Naive thymus-derived CD8-positive, alpha-beta T cell (primary cell): ENCODE measurements at places on chromosomes 1 and 21.
A peak's percentile ranks its signal among the peaks of the same experiment; 100 is the strongest.

GRCh38 chr1:212359794-212360479 is 54.7 kb downstream of the PACC1 start:
- no peak for DNase-seq

DNA sequence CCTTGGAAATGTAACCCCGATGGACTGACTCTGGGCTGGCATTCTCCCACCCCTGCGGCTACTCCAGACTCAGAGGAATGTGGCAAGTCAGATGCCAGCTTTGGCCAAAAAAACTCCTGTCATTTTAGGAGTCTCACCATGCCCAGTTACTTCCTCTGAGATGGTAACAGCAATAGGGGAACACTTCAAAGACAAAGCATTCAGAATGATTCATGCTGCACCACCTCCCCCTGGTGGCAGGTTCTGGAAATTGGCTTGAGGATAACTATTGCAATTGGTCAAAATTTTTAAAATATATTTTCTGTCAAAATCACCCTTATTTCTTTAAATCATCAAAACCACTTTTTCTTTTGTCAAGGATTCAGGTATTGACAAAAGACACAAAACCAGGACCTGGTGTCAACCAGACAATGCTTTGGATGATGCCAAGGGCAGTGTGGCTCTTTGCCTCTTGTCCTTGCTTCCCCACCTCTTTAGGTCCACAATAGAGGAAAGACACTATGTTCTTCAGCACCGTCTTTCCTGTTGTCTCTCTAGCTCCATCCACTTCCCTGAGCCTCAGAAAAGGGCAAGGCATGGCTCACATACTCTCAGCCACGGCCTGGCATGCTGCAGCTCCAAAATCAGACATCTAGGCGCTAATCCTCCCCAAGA is 9.9 kb upstream of the CDCA8 start:
- peak; percentile 81 for DNase-seq

- no peak for DNase-seq
Observed at GRCh38 chr1:41319807-41320711, 41.2 kb upstream of the FOXO6 start.

DNA sequence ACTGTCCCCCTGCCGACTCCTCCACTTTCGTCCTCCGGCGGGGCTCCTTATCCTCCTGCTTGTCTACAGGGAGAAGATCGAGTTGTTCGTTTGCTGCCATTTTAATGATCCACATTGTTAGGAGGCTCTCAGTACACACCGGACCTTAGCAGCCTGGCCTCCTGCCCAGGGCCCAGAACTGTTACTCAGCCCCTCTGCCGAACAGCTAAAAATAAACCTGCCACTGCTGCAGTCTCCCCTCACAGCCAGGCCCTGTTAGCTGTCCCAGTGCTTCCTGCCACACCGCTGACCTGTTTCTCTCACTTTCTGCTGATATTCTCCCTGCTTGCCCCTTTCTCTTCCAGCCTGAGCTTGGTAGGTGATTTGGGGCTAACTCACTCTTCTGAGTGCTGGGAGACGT is 8.3 kb downstream of the MAPKAPK2 start:
- no peak for DNase-seq

- no peak for DNase-seq
Observed at GRCh38 chr1:78054559-78054958, 8.8 kb downstream of the GIPC2 start.

DNA sequence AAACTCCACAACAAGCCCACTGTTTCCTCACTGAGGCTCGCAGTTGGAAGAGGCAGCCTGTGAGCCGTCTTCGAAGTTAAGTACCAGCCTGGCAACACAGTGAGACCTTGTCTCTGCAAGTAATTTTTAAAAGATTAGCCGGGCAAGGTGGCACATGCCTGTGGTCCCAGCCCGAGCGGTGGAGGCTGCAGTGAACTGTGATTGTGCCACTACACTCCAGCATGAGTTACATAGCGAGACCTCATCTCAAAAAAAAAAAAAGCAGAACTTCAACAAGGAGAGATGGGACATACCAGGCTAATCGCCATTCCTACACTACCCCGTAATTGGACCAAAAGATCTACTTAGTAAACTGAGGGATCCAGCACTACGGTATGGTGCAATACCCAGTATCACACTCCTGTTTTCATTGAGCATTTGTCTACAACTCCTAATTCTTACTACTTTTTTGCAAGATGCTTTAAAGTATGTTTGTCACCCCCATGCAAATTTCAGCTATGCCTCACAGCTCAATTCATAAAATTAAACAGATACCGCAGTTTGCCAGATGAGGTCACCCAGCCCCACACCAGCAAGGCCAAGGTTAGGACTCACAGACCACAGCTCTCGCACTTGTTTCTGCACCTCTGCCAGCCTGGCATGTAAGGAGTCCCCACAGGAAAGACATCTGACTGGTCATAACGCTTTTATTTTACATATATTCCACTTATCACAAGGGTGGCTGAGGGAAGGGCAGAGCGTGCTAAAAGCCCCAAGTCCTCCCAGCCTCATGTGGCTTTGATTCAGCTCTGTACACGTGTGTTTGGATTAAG is 21.0 kb downstream of the SDE2 start:
- no peak for DNase-seq

DNA sequence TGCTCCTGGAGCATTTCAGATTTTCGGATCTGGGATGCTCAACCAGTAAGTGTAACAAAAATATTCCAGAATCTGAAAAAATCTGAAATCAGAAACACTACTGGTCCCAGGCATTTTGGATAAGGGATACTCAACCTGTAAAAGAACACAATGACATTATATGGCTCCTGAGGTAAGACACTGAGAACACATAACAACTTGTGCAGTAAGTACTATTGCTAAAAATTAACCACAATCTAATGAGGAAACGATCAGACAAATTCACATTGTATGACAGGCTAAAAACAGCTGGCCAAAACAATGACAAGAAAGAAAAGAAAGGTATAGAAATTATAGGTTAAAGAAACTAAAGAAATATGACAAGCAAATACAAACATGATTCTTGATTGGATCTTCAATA is 54.9 kb downstream of the LTN1 start:
- DNase-seq = no peak

- DNase-seq = no peak
Observed at GRCh38 chr1:201335901-201336300, 41.6 kb downstream of the TNNT2 start.

DNA sequence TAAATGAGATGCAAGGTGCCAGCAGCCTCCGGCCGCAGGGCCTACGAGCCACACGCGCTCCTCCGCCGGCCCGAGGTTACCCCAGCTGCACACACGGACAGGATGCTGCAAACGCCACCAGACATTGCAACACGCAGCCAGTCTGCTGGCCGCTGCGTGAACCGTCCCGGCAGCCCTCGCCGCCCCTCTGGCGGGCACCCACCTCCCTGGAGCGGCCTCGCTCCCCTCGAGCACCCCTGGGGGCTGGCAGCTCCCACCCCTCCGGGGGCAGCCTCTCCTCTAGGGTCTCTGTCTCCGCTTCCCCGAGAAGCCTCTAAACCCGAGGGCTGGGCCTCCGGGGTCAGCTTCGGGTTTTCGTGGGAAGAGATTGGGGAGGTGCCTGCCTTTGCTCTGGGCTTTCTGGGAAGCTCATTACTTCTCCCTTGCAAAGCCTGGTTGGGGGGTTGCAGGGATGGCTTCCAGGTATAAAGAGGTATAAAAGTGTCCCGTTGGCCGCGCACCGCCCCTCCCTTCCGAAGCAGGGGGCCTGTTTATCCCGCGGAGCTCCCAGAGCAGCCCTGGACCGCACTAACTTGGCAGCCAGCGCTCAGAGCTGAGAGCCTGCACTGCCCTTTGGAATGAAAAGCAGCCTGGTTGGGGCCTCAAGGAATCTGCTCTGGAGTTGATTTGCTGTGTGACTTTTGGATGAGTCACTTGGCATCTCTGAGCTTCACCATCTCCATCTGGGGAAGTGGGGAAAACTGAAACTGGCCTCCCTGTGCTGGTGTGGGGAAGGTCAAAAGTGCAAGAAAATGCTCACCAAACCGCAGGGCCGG is 21.8 kb downstream of the DHRS3 start:
- no peak for DNase-seq

GRCh38 chr1:214187933-214188332 is 93.0 kb upstream of the SMYD2 start:
- no peak for DNase-seq

- no peak for DNase-seq
Observed at GRCh38 chr1:26533951-26534509, 4.5 kb downstream of the RPS6KA1 start.

- DNase-seq = no peak
Observed at GRCh38 chr21:33684068-33684467, 41.8 kb downstream of the ITSN1 start.

DNA sequence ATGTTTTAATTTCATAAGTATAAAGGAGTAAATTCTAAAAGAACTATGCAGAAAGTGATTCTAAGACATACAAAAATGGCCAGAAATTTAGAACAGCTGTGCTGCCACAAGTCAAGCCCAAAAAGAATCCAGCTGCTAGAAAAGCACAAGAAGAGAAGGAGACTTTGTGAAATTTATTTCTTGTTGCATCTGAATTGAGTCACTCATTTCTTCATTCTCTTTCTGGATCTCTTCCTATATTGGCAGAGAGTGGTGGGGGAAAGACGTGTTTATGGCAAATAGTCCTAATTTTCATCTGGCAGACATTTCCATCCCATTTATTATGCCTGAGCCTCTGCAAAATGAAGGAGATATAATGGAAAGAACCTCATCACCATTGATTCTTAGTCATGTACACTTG is 139.6 kb upstream of the CTTNBP2NL start:
- no peak for DNase-seq

- no peak for DNase-seq
Observed at GRCh38 chr1:155085504-155086127, 7.0 kb downstream of the EFNA3 start.

- DNase-seq = no peak
Observed at GRCh38 chr1:3678361-3679097, 26.2 kb downstream of the TP73 start.

GRCh38 chr1:109668123-109668775 is 392 bp downstream of the GSTM2 start:
- no peak for DNase-seq

DNA sequence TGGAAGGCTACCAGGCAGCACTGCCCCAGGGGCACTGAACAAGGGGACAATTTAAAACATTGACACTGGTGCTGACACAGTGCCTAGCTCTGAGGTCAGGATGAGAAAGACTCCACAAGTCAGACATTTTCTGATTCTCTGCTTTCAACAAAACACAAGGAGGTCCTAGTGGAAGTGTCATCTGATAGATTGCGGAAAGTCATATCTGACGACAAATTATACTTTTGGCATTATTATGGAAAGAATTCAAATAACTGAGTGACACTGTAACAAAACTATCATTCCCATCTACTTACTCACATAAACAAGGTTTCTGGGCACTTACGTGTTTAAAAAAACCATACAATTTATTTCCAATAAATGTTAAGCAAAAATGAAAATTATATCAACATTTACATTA is 123.5 kb downstream of the SLC45A1 start:
- no peak for DNase-seq

GRCh38 chr1:34320053-34320669 is 143.5 kb downstream of the C1orf94 start:
- DNase-seq = no peak
